ENCODE measurements at places on chromosomes 3 and 15. TPM values are rescaled to one million over a fixed set of nuclear protein-coding genes. Genes with fewer than 3 reads are reported as not detected.

NR2E3 gene
- total RNA-seq = not detected

MNS1 gene
- total RNA-seq = 2.8 TPM

TASOR gene
- total RNA-seq = 55.2 TPM

CATSPER2 gene
- 0.53 TPM for total RNA-seq

DOCK3 gene
- 0.11 TPM for total RNA-seq

PIGB gene
- 24.3 TPM for total RNA-seq

Data from SK-MEL-5 (cell line).